ENCODE measurements at places on chromosomes 2 and 18. TPM values are rescaled to one million over a fixed set of nuclear protein-coding genes. Genes with fewer than 3 reads are reported as not detected.

Gene IKZF2
- 8.2 TPM for polyA plus RNA-seq

Gene DSG3
- polyA plus RNA-seq: 488 TPM

Gene ACOXL
- polyA plus RNA-seq: 0.16 TPM

Gene EGR4
- polyA plus RNA-seq: not detected

Gene CFAP221
- not detected for polyA plus RNA-seq

Gene PKDCC
- 0.05 TPM for polyA plus RNA-seq

Gene UGT1A8
- 0.41 TPM for polyA plus RNA-seq

Gene SPTBN1
- polyA plus RNA-seq: 40.0 TPM

GRCh38 chr2:109374548-109375130 lies 239.1 kb downstream of the SEPTIN10 start:
- H3K36me3 ChIP-seq: no peaks in the 10 kb centered on the region
- H3K27me3 ChIP-seq: peaks cover 10% of the 10 kb centered on the region
- DNase-seq: no peak
- H3K4me1 ChIP-seq: no peaks in the 10 kb centered on the region
- no peak overlapping the region for H3K27ac ChIP-seq

DNA sequence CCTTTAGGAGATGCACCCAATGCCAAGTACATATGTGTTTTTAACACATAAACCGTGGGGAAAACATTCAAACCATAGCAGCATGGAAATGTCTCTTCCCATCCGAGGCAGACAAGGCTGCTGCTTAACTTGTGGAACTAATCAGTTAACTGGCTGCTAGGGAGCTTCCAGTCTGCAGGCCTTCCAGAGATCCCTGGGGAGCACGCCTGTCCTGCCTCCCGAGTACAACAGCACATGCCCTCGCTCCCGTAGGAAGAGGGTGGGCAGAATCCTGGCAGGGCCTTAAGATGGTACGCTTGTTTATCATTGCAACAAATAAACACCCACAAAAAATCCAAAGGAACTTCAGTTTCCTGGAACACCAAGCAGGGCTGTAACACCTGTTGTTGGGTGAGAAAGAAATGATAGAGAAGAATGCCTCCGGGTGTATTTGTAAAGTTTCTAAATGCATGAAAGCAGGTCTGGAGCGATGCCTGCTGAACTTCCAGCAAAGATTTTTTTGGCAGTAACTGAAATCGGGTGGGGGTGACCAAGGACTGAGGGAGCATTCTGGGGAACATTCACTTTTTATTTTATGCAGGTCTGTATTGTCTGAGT lies 56.2 kb downstream of the EDAR start:
- H3K27ac ChIP-seq: no peak overlapping the region
- peaks cover 11% of the 10 kb centered on the region for H3K27me3 ChIP-seq
- DNase-seq: no peak
- H3K4me3 ChIP-seq: no peak overlapping the region

DNA sequence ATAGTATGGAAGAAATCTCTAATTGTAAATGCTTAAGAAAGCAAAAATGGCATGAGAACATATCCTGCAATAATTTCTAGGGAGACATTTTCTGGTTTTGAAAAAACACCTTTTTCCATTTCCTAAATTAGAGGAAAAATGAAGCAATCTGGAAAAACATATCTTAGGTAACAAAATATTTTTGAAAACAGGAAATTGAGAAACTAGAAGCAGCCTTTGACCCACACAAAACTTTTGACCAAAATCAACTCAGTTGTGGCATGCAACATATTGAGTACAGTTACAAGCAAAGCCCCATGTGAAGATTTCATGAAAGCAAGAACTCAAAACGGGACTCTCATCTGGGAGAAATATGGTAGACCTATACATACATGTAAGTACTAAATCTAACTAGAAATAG lies 28.6 kb upstream of the CHAC2 start:
- H3K4me1 ChIP-seq: no peaks in the 10 kb centered on the region
- no peaks in the 10 kb centered on the region for H3K27me3 ChIP-seq
- H3K4me3 ChIP-seq: no peak overlapping the region
- no peak for DNase-seq
- H3K27ac ChIP-seq: no peak overlapping the region

DNA sequence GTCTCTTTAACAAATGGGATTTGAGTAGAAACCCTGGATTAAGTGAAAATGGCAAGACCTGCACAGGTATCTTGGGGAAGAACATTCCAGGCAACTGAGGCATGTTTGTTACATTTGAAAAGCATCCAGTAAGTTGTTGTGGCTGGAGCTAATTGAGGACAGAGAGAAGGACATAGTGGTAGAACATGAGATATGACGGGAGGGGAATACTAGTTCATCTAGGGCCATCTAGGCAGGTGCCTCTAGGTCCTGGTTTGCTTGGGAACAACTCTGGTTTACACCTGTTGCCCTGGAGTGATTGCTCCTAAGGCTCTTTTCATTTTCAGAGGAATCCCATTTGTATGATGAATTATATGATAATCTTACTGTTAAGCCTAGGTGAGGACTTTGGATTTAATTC lies 19.7 kb upstream of the CCDC141 start:
- no peaks in the 10 kb centered on the region for H3K4me1 ChIP-seq
- H3K27ac ChIP-seq: no peak overlapping the region
- no peak for DNase-seq
- H3K4me3 ChIP-seq: no peak overlapping the region

GRCh38 chr2:168188002-168188401 lies 59.4 kb downstream of the STK39 start:
- H3K27me3 ChIP-seq: no peaks in the 10 kb centered on the region
- no peak overlapping the region for H3K4me3 ChIP-seq
- H3K27ac ChIP-seq: no peak overlapping the region
- no peak for DNase-seq

DNA sequence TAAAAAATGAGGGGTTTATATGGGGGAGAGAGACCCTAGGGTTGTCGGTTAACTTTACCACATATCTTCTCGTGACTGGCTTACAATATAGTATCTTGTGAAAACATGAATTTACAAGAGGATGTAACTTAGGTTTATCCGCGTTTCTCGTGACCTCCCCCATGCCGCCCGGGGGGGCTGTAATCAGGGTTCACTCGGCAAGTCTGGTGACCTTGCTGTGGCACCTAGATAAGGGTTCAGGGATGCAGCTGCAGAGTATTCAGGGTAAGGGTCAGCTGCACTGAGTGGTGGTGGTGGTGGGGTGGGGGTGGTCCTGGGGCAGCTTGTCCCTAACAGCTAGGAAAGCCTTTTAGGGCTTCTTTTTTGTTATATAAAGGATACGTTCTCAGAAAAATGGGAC lies 112.3 kb downstream of the LYPD1 start:
- DNase-seq: no peak
- no peak overlapping the region for H3K27ac ChIP-seq
- H3K36me3 ChIP-seq: no peaks in the 10 kb centered on the region
- no peaks in the 10 kb centered on the region for H3K27me3 ChIP-seq
- no peaks in the 10 kb centered on the region for H3K4me1 ChIP-seq

DNA sequence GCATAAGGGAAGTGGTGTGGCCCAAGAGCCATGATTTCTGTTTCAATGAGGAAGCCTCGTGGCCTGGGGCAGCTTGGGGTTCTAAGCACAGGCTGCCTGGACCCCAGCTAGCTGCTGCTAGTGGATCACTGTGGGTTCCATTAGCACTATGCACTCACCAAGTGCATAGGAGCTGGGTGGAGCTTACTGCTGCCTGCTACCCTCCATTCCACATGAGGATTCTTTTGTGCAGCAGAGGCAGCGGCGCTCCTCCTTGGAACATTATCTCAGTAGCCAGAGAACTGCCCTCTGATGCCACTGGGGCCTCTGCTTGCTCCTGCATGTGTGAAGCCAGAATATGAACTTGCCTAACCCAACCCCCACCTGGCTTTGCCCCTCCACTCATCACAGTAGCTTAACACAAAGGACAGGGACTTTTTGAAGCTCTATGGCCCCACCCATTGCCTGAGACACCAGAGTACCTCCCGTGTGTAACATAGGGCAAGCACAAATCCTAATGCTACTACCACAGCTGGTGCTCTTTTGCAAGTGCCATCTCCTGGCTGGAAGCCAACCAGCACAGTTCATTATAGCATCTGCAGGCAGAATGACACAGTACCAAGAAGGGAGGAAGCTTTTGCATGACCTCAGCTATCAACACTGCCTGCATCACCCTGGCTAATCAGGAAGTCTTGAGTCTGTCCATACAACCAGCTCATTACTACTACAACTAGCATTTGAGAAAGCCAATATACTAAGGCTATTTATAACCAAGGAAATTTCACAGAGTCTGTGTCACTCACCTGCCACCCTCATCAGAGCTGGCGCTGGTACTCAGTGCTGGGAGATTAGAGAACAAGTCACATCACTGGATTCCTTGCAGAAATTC lies 297.0 kb upstream of the GULP1 start:
- H3K4me1 ChIP-seq: no peaks in the 10 kb centered on the region
- H3K27me3 ChIP-seq: no peaks in the 10 kb centered on the region
- no peak overlapping the region for H3K27ac ChIP-seq

GRCh38 chr2:74528600-74529356 lies 728 bp downstream of the AUP1 start:
- H3K27me3 ChIP-seq: no peaks in the 10 kb centered on the region
- peaks cover 35% of the 10 kb centered on the region for H3K36me3 ChIP-seq
- peak overlapping the region; percentile 92 for H3K27ac ChIP-seq
- H3K4me3 ChIP-seq: peak overlapping the region; percentile 93

GRCh38 chr2:83162421-83162820 lies 1296.7 kb downstream of the SUCLG1 start:
- no peak overlapping the region for H3K27ac ChIP-seq
- H3K36me3 ChIP-seq: no peaks in the 10 kb centered on the region
- H3K27me3 ChIP-seq: no peaks in the 10 kb centered on the region
- DNase-seq: no peak

- H3K27ac ChIP-seq: no peak overlapping the region
- H3K27me3 ChIP-seq: no peaks in the 10 kb centered on the region
- H3K36me3 ChIP-seq: peaks cover under 1% of the 10 kb centered on the region
- no peak overlapping the region for H3K4me3 ChIP-seq
Observed at GRCh38 chr2:218472988-218473387, 54.1 kb downstream of the VIL1 start.

- H3K27me3 ChIP-seq: no peaks in the 10 kb centered on the region
- no peaks in the 10 kb centered on the region for H3K4me1 ChIP-seq
- H3K27ac ChIP-seq: no peak overlapping the region
Observed at GRCh38 chr2:218252509-218253231, 8.1 kb upstream of the GPBAR1 start.

DNA sequence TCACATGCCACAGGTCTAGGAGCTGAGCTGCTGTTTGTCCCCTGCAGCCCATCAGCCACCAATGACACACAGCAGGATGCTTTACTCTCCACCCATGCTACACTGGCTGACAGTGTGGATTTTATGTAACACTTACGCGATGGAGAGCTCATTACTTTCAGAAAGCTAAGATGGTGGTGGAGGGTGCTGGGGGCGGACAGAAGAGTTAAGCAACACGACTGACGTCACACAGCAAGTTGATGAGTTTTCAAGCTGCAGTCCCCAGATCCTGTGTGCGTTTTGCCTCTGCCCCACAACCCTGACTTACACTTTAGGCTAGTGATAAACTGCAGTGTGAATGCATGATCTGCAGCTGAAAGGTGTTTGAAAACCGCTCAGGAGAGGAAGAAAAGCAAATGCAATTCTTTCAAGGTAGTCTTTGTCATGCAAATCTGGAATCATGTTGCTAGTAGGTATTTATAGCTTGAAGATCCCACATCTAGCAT lies 42.4 kb downstream of the MRPS5 start:
- no peak for DNase-seq
- H3K4me1 ChIP-seq: no peaks in the 10 kb centered on the region
- H3K4me3 ChIP-seq: no peak overlapping the region

- no peak for DNase-seq
- H3K27me3 ChIP-seq: no peaks in the 10 kb centered on the region
- H3K36me3 ChIP-seq: no peaks in the 10 kb centered on the region
- H3K27ac ChIP-seq: no peak overlapping the region
- H3K4me1 ChIP-seq: peaks cover 11% of the 10 kb centered on the region
- no peak overlapping the region for H3K4me3 ChIP-seq
Observed at GRCh38 chr2:65404988-65405697, 27.3 kb downstream of the SPRED2 start.

DNA sequence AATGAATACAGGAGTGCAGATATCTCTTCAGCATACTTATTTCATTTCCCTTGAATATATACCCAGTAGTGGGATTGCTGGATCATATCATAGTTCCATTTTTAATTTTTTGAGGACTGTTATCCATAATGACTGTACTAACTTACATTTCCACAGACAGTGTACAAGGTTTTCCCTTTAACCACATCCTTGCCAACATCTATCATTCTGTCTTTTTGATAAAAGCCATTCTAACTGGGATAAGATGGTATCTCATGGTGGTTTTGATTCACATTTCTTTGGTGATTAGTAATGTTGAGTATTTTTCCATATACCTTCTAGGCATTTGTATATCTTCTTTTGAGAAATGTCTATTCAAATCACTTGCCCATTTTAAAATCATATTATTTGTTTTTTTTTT lies 325.2 kb downstream of the CYP26B1 start:
- DNase-seq: no peak
- no peak overlapping the region for H3K27ac ChIP-seq
- no peak overlapping the region for H3K4me3 ChIP-seq
- peaks cover 13% of the 10 kb centered on the region for H3K4me1 ChIP-seq

- H3K27ac ChIP-seq: no peak overlapping the region
- no peak overlapping the region for H3K4me3 ChIP-seq
- peaks cover 1% of the 10 kb centered on the region for H3K36me3 ChIP-seq
- H3K27me3 ChIP-seq: no peaks in the 10 kb centered on the region
Observed at GRCh38 chr2:201261906-201262305, 1.6 kb downstream of the CASP8 start.

DNA sequence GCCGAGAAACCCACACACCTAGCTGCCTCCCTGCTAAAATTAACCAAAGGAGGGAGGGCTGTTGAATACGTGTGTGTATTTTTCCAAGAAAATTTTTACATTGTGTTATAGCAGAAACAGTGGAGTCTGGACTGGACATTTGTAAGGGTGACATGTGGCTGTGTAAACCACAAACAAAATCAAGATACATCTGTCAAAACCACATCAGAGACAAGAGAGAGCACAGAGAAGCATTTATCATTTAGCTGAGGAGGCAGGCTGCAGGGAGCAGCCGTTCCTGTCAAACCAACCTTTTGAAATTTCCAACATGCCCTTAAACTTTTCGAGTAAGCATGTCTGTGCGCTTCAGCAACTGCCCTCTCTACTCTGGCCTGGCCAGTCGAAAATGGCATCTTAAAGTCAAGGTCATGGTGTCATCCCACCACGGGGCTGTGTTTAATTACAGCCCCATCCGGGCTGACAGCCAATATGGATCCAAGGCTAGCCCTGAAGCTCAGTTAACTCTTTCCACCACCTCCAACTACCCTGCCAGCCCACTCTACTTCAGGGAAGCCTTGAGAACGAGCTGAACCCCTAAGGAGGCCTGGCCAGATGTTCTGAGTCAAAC lies 8.4 kb downstream of the BCL11A start:
- no peak for DNase-seq
- peak overlapping the region; percentile 58 for H3K4me3 ChIP-seq
- H3K4me1 ChIP-seq: peaks cover 61% of the 10 kb centered on the region
- H3K27ac ChIP-seq: peak overlapping the region; percentile 78
- H3K36me3 ChIP-seq: no peaks in the 10 kb centered on the region

DNA sequence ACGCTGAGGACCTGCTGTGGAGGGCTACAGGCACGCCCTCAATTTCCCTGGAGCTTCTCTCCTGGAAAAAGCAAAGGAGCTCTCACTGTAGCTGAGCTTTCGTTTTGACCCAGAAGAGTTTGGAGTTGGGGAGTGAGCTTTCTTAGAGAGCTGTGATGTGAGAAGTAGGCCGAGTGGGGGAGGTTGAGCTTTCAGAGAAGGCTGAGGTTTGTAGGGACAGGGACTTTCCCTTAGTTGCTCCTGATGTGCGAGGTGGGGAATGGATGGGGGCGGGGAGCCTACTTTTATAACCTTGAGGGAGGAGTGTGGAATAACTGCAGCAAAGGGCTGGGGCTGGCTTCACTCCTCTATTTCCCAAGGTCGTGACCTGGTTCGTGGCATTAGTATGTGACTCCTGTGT lies 47.1 kb downstream of the ZNF532 start:
- H3K27me3 ChIP-seq: no peaks in the 10 kb centered on the region
- no peak overlapping the region for H3K27ac ChIP-seq
- H3K4me3 ChIP-seq: no peak overlapping the region
- no peak for DNase-seq
- H3K36me3 ChIP-seq: peaks cover 15% of the 10 kb centered on the region
- no peaks in the 10 kb centered on the region for H3K4me1 ChIP-seq

Data from keratinocyte (primary cell).